ENCODE measurements at places on chromosomes 6 and 20.

DNA sequence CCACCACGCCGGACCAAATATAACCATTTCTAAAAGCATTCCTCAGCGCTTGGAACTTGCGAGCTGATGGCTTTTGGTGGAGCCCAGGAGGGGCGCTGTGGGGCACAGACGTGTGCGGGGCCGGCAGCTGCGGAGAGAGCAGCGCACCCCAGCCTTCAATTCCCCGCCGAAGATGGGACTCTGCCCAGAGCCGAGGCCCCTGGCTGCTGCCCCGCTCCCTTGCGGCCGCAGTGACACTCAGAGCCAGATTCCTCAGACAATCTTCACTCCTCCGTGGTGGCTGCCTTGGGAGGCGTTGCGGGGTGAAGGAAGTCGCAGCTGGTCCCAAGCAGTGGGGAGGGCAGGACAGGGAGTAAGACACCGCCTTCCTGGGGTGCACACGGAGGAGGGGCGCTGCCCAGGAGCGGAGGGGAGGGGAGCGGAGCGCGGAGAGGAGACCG, 87.7 kb downstream of the TMEM242 start:
- DNase-seq: peak; percentile 35

DNA sequence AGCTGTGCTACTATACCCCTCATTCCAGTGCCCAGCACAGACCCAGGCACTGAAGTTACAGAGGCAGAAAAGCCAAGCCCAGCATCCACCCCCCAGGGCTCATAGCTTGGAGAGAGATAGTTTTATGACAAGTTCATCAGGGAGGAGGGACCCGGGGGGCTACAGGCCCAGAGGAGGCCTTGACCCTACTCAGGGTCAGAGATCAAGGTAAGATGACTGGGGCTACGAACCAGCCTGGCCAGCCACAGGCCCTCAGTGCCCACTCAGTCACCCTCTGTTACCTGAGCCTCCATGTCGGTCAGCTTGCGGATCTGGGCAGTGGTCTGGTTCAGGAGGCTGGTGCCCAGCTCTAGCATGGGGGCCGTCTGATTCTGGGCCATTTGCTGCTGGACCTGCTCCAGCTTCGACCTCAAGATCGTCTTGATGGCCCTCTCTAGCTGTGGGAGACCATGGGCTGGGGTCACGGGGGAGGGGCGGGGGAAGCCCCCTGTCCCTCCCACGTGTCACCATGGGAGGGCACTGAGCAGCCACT, 26.1 kb downstream of the ANGPT4 start:
- no peak for DNase-seq

DNA sequence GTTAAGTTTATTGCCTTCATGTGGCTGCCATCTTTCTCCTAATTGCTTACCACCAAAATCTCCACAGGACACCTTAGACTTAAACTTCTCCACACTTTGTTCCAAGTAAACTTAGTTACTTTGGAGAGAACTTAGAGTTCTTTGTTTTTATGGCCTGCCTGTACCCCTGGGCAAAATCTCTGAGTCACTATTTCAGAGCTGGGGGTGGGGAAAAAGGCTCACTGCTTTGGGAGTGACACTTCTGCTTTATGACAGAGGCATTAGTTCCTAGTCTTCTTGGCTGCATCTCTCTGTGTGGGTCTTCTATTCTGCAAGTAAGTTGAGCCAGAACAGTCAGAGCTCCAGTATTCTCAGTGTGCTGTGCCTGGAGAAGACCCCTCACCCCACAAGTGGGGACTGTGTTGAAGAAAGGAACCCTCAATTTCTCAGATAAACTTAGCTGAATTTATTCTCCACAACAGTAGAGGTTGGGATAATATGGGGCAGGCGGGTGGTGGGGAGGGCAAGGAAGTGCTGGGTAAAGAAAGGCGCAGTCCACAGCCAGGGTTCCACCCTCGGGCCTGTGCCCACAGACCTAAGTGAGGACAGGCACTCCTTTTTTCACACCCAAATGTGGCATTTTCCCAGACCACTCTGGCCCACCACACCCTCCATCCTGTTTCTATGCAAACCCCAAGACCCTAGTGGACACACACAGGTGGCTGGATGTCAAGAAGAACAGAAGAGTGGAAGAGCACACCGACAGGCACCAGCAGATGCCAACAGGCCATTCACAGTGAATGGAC, 636.6 kb upstream of the MAN1A1 start:
- no peak for DNase-seq

DNA sequence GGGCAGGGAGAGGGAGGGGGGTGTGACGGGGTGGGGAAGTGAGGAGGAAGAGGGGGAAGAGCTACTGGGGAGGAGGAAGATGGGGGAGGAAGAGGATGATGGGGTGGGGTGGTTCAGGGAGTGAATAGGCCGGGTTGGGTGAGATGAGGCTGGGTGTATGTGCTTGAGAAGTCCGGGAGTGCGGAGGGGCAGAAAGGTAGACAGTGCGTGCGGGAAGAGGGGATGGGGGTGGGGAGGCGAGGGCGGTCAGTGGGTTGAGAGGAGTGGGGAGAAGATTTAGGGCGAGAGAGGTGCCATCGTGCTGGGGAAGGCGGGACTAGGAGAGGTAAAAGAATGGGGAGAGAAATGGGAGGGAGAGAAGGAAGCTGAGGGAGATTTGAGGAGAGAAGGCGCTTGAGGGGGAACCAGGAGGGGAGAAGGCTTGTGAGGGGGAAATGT, 30.9 kb upstream of the NOTCH4 start:
- no peak for DNase-seq

GRCh38 chr20:28562510-28562898, 2695.0 kb upstream of the DEFB115 start:
- no peak for DNase-seq

DNA sequence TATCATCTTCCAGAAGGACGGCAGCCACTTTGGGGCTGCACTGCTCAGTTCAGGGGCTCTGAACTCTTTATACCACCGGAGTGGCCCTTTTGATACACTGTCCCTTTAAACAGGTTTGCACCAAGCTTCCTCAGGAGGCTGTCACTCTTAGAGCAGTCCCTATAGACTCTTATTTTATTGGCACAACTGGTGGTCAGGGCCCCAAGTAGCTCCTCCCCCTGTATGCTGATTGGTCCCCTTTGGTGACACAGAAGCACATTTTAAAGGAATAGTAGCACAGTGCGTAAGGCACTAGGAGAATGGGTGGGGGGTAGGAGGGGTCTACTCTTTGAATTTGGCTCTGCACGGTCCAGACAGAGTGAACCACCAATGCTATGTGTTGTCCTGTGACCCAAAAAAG, 122.6 kb upstream of the MLN start:
- DNase-seq: no peak

GRCh38 chr20:37152284-37152683, 26.8 kb upstream of the RPN2 start:
- no peak for DNase-seq

- no peak for DNase-seq
Measured at GRCh38 chr6:24432611-24433010, 29.9 kb downstream of the MRS2 start.

DNA sequence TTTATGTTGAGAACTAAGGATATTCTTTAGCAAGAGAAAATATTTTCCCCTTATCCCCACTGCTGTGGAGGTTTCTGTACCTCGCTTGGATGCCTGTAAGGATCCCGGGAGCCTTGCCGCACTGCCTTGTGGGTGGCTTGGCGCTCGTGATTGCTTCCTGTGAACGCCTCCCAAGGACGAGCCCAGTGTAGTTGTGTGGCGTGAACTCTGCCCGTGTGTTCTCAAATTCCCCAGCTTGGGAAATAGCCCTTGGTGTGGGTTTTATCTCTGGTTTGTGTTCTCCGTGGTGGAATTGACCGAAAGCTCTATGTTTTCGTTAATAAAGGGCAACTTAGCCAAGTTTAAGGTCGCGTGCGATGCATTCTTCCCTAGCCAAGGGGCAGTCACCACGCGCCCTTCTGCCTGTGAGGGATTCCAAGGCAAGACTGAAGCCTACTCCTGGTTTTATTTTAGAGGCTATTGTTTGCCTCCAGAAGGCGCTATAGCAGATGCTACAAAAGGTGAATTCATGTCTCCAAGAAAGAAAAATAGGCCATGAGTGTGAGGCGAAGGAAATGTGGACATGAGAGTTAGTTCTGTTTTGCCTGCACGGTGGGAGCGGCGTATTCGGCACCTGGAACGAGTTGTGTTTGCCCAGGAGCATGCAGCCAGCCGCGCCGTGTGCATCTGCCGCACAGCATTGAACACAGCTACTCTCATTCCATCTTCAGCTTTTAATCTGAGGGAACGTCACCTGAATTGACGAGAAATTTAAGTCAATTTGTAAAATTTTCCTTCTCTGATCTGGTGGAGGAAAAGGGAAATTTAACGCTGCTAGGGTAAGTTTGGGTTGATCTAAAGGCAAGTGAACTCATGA, 40.3 kb upstream of the IRF4 start:
- DNase-seq: no peak

DNA sequence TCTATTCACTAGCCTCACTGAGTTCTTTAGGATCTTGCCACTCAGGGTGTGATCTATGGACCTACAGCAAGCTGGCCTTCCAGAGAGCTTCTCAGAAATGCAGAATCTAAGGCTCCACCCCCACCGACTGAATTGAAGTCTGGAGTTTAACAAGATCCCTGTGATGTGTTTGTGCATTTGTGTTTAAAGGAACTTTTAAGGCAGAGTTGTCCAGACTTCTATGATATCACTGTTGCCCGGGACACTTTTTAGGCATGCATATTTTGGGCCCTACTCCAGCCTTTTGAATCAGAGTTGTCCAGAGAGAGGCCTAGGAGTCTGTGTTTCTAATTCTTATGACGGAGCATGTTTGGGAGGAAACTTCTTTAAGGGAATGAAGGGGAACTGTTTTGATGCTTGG, 232.3 kb downstream of the QKI start:
- no peak for DNase-seq

DNA sequence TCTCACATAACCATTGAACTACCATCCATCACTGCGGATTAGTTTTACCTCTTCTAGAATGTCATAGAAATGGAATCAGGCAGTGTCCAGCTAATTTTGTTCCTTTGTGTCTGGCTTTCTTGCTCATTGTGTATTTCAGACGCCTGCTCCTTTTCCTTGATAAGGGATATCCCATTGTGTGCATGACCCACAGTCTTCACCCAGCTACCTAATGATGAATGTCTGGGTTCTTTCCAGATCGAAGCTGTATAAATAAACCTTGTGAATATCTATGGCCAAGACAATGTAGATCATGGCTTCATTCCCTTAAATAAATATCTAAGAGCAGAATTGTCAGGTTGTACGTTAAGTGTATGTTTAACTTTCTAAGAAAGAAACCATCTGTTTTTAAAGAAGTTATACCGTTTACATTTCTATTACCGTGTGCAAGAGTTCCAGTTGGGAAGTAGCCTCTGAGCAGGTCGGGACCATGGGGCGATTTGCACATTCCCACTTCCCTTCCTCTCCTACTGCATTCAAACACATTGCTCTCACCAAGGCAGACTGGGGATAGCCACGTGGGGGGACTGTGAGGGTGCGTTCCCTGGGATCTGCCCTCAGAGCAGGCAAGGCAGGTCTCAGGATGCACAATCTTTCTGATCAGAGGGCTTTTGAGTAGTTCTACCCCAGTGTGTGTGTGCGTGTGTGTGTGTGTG, 13.1 kb downstream of the CD93 start:
- no peak for DNase-seq

- DNase-seq: no peak
Measured at GRCh38 chr6:88840796-88841539, 122.5 kb downstream of the RNGTT start.

- no peak for DNase-seq
Measured at GRCh38 chr20:62574230-62574993, 67.9 kb upstream of the SLCO4A1 start.
